ENCODE measurements at places on chromosomes 6 and 20.

- no peak for DNase-seq
These were observed 646 bp downstream of the RPS6KA2 start for GRCh38 chr6:166626177-166627032.

- DNase-seq: no peak
These were observed 40.6 kb downstream of the SIRPA start for GRCh38 chr20:1935696-1936366.

DNA sequence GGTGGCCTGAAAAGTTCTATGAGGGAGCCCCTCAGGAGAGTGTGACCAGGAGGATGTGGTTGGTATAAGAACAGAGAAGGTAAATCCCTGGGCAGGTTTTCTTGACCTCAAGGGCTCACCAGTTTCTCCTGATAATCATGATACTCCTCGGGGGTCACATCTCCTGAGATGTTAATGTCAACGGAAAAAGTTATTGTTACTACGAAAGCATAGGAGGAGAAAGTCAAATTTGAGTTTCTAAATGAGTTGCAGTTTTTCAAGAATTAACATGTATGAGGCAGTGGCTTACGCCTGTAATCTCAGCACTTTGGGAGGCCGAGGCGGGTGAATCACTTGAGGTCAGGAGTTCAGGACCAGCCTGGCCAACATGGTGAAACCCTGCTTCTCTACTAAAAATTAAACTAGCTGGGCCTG is 23.4 kb downstream of the MGME1 start:
- DNase-seq: no peak

DNA sequence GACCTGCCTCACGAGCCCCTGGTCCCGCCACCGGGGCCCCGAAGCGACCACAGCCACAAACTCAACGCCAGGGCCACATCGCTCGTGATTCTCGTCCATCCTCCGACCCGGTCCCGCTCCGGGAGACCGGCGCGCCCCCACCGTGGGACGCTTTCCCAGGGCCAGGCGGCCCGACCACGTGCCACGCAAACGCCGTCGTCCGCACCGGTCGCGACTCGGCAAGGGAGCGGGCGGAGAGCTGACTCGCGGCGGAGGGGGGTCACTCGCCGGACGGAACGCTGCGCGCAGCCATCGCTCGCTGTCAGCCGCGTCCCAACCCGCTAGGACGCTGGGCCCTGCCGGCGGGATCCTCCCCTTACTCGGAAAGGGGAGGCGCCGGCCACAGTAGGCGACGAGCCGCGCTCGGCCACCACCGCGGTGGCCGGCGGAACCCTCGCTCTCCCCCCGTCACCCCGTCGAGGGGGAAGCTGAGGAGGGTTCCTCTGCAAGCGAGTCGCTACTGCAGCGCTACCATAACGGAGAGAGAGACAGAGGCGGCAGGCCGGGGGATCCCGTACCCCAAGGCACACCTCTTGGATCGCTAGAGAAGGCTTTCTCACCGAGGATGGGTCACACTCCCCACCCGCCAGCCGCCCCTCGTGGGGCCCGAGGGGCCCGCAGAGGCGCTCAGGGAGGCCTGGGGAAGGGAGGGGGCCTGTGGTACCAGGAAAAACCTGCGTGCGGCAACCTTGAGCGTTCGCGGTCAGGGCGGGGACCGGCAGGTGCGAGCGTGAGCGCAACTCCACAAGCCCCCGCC is 511.8 kb upstream of the ZNF337 start:
- no peak for DNase-seq

GRCh38 chr6:158207422-158207788 is 39.3 kb downstream of the GTF2H5 start:
- DNase-seq: no peak

- no peak for DNase-seq
These were observed 3.8 kb downstream of the TMEM14A start for GRCh38 chr6:52674666-52675065.

DNA sequence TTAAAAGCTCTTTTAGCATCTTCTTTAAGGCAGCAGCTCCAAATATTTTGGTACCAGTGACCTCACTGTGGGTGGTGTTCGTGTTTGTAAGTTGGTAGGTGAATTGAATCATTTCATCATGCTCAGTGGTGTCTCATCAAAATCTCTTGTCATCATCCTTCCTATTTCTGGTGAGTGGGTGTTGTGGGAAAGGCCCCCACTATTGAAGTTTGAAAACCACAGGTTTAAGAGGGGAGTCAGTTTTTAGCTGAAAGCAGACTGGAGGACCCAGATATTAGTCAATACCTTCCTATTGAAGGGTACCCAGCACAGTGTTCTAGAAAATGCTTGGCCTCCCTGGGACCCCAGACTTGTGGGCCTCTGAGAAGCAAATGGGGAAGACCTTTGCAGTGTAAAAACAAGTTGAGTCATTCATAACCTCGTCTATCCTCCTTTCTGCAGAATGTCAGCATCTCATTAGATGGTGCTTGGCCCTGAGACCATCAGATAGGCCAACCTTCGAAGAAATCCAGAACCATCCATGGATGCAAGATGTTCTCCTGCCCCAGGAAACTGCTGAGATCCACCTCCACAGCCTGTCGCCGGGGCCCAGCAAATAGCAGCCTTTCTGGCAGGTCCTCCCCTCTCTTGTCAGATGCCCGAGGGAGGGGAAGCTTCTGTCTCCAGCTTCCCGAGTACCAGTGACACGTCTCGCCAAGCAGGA is 3.7 kb downstream of the PIM1 start:
- DNase-seq: no peak
